Activated CD4-positive, alpha-beta T cell treated with anti-CD3 and anti-CD28 coated beads, Interleukin-2, amount 10 ng/mL, durations not matched to agents 24 days and 14 days (primary cell): ENCODE measurements at places on chromosomes 12 and 14.

DNA sequence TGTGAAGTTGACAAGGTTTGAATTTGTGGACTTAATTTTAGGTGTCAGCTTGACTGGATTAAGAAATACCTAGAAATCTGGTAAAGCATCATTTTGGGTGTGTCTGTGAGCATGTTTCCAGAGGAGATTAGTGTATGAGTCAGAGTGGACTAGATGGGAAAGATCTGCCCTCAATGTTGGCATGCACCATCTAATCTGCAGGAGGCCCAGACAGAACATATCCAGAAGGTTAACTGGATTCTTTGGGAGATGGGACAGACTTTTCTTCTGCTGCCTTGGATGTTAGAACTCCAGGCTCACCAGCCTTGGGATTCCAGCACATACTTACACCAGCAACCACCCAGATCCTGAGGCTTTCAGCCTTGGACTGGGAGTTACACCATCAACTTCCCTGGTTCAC, 14.1 kb downstream of the SGPP1 start:
- DNase-seq: no peak

GRCh38 chr14:100468557-100468956, 118.7 kb downstream of the BEGAIN start:
- no peak for DNase-seq

- DNase-seq: no peak
Observed at GRCh38 chr12:54585243-54585642, 3.2 kb downstream of the PPP1R1A start.

GRCh38 chr12:42285431-42285830, 40.5 kb downstream of the ZCRB1 start:
- no peak for DNase-seq

GRCh38 chr12:31220061-31220460, 105.9 kb downstream of the SINHCAF start:
- DNase-seq: no peak

DNA sequence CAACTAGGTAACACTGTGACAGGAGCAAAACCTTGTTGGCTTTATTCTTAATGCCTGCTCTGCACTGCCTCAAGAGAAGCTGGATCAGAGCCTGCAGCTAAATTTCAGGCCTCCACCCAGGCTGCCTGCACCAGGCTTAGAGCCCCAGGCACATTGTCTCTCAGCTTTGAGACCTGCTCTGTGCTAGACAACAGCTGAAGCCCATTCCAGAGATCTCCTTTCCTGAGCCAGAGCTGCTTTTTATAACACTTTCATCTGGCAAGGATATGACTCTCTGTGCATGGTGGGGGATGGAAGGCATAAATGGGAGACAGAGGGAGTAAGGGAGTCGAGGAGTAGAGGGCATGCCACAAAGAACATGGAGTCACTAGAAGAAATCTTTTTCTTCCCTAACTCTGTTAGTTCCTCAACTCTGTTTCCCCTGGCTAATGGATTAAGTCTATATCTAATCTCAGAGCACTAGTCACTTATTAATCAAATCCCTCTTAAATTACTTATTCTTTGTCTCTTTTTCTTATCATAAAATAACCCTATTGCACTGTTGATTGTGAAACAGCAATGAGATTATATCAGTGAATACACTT, 27.1 kb upstream of the LUM start:
- DNase-seq: no peak

GRCh38 chr14:73209953-73210352, 27.4 kb upstream of the PAPLN start:
- DNase-seq: no peak

- no peak for DNase-seq
Observed at GRCh38 chr14:70698288-70698687, 56.6 kb downstream of the TTC9 start.

DNA sequence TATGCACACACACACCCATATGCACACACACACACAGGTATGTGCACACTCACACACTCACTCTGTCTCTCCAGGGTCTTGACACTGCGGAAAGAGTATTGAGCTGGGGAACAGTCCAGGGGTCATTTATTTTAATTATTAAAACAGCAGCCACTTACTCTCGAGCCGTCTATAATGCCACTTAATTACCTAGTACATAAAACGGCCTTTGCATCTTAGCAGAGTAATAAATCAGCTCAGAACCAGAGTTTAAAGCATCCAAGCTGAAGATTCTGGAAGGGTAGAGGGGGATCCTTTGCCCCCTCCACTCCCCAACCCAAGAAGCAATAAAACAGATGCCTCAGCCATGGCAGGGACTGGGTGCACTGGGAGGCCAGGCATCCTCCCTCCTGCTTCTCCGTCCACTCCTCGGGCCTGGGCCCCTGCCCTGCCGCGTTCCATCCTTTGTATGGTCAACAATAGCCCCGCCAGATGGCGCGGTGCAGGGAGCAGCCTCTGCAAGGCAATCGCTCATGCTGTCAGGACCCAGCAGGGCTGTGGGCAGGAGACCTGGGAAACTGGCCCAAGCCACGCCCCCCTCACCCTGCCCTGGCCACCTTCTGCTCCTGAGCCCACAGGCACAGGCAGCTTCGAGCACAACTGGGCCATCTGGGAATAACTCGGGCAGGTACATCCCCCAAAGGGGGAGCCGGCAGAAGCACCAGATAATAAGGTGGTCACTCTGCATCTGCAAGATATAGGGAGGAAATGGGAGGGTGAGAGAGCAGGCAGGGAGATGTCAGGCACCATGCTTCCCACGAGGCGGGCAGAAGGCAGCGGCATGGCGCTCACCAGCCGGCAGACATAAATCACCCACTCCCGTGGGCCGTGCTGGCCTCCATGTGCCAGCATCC, 40.9 kb downstream of the CCDC85C start:
- DNase-seq: no peak

GRCh38 chr12:115657081-115658013, 620.1 kb downstream of the MED13L start:
- DNase-seq: no peak

- no peak for DNase-seq
Observed at GRCh38 chr14:68373847-68374444, 418.9 kb downstream of the ZFP36L1 start.

- no peak for DNase-seq
Observed at GRCh38 chr12:40225337-40225983, 663 bp downstream of the LRRK2 start.

GRCh38 chr14:95365401-95365800, 45.7 kb upstream of the CLMN start:
- DNase-seq: no peak

DNA sequence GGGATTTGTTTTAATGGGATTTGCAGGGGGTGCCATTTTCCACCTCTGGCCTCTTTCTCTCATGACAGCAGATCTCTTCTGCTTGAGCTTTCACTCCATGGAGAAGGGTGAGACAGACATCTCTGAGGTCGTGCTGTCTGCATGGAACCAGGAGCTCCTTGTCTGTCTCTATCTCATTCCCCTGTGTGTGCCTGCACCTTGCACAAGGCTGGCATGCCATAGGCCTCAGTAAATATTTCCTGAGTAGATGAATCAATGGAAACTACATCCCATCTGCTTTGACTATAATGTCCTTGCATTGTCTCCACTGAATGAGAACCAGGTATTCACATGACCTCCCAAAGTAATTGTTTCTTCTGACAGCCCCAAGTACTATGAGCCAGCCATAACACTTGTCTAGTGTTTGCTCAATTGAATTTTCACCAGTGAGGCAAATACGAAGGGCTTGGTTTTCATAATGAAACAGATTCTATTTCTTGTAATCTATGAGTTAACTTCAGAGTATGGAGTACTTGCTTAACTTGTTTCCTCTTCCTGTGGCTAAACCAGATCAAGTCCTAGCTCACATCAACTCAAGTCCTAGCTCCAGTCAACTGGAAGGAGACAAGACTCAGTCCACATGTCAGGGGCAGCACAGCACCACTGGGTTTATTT, 32.3 kb downstream of the KCNK13 start:
- peak; percentile 62 for DNase-seq

DNA sequence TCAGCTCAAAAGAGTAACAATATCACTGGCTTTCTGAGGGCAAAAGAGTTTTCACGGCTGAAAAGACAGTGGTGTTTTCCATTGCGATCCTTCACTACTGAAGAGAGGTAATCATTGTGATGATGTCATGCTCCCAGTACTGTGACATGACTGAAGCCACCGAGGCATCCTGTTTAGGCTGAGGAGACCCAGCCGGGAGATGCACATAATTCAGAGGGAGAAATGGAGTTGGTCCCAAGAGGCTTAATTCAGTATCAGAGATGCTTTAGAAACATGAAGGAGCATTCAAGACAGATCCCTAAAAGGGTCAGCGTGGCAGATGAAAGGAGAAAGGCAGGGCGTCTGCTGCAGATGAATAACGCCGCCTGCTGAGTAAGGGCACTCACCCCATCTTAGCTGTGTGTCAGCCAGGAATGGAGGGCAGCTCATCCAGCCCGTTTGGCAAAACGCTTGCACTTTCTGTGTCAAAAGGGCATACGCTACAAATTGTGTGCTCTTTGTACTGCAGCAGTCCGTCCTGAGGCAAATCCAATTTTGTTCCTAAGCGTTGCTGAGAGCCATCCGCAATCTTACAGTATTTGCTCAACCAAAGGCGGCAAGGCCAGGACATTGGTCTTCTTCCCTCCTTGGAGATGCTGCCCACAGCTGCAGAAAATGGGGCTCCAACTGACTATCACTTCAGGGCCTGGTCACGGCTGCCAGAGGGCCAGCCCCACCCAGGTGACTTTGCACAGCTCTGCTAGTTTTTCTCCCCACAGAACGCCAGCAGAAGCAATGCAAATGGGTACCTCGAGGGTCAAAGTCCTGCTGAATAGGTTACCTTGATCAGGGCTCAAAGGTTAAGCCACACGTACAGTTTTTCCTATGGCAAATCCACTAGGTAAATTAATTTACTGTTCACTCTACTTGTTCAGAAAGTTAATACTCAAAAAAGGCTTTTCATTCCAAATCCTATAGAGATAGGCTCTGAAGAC, 23.5 kb downstream of the CCDC92 start:
- no peak for DNase-seq

DNA sequence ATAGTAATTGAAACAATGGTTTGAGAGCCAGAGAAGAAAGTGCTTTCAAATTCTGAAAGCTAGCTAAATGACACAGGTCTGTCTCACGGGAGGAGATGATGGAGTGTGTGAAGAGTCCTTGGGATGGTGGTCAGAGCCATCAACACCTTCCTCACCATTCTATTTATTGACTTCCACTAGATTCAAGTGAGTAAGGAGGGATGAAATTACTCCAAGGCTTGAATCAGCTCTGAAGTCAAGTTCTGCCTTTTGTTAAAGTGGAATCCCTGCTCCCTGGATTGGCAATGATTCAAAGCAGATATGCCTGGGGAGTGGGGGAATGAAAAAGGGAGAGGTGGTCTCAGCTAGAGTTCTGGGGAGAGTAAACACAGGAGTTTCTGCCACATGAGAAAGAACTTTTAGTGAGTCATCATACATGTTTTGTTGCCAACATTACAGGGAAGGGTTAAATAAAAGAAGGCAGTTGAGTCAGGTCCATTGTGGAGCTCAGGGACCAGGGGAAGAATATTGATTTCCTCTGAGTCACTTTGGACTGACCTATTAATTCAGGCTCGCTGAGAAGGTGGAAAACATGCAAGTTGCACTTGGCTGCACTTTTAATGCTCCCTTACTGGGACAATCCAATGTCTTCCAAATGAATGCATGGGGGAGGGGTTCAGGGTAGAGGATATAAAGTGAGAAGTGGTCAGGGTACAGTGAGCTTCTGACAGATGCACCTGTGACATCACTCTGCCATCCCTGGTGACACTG, 142.7 kb downstream of the TBX5 start:
- no peak for DNase-seq
